Left colon (tissue), 2 donors: ENCODE measurements at places on chromosomes 2 and 18. TPM values are rescaled to one million over a fixed set of nuclear protein-coding genes. Genes with fewer than 3 reads are reported as not detected.

GRCh38 chr2:237122214-237122666 lies 36.6 kb downstream of the COPS8 start:
- DNase-seq: peak; percentile 45

DNA sequence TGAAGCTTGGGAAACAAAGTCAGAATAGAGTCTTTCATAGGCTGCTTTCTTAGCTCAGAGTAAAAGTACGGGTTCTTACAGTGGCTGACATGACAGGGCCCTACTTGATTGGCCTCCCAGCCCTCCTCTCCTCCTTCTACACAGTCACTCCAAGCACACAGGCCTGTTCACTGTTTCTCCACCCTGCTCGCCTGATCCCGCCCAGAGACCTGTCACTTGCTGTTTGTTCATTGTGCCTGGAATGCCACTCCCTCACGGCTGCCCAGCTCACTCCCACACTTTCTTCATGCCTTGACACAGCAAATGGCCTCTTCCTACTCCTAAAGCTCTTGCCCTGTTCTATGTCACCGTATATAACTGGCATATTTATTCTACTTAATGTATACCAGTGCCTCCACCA lies 104.8 kb downstream of the MAP4K4 start:
- DNase-seq: peak; percentile 59

- DNase-seq: no peak
Observed at GRCh38 chr2:227816507-227817294, 3.1 kb downstream of the CCL20 start.

The DCTN1 gene
- 94.6 TPM for total RNA-seq

The KIF5C gene
- 2.7 TPM for total RNA-seq
